ENCODE measurements at places on chromosomes 12 and 14. TPM values are rescaled to one million over a fixed set of nuclear protein-coding genes. Genes with fewer than 3 reads are reported as not detected.
A peak's percentile ranks its signal among the peaks of the same experiment; 100 is the strongest.

The TAS2R50 gene
- 1.2 TPM for total RNA-seq

The REM2 gene
- 5.7 TPM for total RNA-seq

The KLRD1 gene
- 4.3 TPM for total RNA-seq

- no peak overlapping the region for H3K4me3 ChIP-seq
- peak overlapping the region; percentile 17 for H3K27ac ChIP-seq
- H3K27me3 ChIP-seq = no peaks in the 10 kb centered on the region
- no peak for DNase-seq
- no peaks in the 10 kb centered on the region for H3K36me3 ChIP-seq
- H3K4me1 ChIP-seq = peaks cover 8% of the 10 kb centered on the region
These were observed 22.2 kb downstream of the MANSC1 start for GRCh38 chr12:12327802-12328201.

The SLC7A8 gene
- 7.9 TPM for total RNA-seq

DNA sequence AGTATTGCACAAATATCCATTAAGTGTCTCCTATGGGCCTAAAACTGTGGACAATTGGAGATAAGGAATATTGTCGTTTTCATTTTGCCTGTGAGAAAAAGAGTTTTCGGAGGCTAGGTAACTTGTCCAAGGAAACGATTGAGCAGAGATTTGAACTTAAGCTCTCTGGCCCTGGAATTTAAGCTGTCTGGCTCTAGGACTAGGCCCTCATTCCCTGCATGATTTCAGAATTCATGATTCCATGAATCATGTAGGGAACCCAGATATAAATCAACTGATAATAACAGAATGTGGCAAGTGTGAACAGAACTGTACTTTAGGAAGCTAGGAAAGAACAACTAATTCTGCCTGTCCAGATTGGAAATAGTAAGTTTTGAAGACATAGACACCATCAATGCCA is 940.9 kb downstream of the DIO2 start:
- DNase-seq = no peak
- H3K27me3 ChIP-seq = peaks cover 5% of the 10 kb centered on the region
- H3K4me3 ChIP-seq = no peak overlapping the region
- H3K36me3 ChIP-seq = peaks cover 1% of the 10 kb centered on the region

Data from naive thymus-derived CD8-positive, alpha-beta T cell (primary cell).